ENCODE measurements at places on chromosomes 4 and X.

DNA sequence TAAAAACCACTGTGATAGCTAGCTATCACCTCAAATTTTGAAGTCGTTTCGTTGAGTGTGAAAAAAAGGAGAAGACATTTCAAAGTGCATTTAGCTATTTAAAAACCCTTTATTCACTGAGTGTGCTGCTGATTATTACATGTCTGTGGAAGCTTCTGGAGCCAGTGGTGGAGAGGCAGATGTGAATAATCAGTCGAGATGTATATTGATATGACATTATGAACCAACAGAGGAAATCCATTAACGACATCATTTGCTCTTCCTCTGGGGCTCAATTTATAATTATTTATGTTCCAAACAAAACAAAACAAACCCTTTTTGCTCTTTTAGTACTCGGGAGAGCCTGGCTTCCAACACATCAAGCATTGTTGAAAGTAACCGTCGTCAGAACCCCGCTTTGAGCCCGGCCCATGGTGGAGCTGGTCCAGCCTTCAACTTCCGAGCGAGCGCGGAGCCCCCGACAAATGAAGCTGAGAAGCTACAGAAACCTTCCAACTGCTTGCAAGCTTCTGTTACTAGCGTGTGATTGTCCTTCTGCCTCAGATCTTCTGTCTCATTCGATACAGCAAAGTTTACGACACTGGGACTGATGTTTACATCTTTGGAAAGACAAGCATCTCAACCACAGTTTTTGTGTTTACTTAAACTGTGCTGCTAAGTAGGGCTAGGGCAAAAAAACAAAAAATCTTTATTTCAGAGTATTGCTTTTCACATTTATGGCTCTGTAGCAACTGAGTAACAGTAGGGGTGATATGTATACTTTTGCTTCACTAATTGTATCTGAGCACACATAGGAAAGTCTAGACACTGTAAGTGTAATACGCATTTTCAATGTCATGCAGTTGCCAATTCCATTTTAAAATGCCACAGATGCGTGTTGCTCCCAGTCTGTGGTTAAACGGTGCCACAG lies 111.9 kb downstream of the STOX2 start:
- no peak for DNase-seq

GRCh38 chr4:83356899-83357661 lies 22.4 kb upstream of the HPSE start:
- peak; percentile 95 for DNase-seq

GRCh38 chr4:24745172-24745895 lies 50.0 kb upstream of the SOD3 start:
- no peak for DNase-seq

GRCh38 chr4:41212616-41213203 lies 1.6 kb downstream of the APBB2 start:
- DNase-seq, result peak; percentile 59

GRCh38 chrX:139077281-139078250 lies 366.0 kb upstream of the FGF13 start:
- peak; percentile 38 for DNase-seq

GRCh38 chr4:147674496-147674895 lies 9.5 kb downstream of the PRMT9 start:
- peak; percentile 32 for DNase-seq

GRCh38 chr4:100797791-100798190 lies 280.0 kb upstream of the EMCN start:
- DNase-seq, result no peak

DNA sequence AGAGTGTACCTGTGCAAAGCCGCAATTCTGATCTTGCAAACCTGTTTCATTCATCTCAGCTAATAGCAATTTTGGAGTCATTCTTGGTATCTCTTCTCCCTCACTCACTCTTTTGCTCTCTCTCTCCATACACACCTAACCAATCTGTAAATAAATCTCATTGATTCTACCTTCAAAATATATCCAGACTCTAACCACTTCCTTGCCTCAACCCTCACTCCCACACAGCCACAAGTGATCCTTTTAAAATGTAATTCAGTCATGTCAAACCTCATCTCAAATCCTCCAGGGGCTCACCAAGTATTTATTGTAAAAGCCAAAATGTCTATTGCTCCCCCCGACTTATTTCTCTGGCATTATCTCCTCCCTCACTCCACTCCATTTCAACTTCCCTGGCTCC lies 51.7 kb upstream of the SLC10A4 start:
- DNase-seq, result no peak

DNA sequence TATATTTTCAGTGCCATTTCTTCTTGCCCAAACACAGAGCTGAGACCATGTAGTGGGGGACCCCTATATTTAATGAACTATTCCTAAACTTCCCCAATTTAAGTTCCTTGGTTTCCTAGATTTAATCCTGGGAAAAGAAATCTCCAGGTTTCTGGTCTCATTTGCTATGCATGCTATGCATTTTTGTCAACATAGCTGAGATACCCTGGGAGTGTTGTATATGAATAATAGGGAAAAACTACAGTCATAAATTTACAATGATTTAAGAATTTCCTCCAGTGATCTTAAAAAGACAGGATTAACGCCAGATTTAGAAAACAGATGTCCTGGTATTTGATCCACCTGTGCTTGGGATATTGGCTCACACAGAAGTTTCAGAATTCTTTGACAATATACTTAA lies 136.8 kb upstream of the RAPGEF2 start:
- peak; percentile 58 for DNase-seq

DNA sequence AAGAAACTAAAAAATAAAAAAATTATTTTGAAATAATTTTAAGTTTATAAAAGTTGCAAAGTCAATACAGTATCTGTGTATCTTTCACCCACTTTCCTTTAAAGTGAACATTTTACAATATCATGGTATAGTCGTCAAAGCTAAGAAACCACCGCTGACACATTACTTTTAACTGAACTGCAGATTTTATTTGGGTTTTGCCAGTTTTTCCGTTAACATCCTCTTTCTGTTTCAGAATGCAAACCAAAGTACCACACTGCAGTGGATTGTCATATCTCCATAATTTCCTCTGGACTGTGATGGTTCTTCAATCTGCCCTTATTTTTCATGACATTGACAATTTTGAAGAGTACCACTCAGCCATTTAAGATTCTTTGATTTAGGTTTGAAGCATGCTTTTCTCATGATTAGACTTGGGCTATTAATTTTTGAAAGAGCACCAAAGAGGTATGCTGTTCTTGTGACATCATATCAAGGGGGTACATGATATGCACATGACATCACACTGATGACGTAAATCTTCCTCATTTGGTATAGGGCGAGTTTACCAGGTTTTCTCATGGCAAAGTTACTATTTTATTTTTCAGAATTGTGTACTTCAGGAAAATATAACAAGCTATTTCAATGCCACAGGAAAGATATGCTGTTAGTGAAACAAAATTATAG lies 3.6 kb upstream of the CXCL1 start:
- no peak for DNase-seq

DNA sequence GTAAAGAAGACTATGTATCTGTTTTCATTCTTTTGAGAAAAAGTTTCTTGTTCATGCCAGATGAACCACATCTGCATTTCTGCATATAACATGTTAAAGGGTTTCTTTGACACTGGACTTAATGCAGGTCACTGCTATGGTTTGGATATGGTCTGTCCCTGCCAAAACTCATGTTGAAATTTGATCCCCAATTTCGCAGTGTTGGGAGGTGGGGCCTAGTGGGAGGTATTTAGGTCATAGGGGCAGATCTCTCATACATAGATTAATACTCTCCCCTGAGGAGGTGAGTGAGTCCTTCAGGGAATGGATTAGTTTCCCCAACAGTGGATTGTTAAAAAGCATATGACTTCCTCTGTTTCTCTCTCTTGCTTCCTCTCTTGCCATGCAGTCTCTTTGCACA lies 45.9 kb upstream of the TMEM33 start:
- no peak for DNase-seq

GRCh38 chrX:76802708-76803107 lies 375.2 kb downstream of the MAGEE1 start:
- no peak for DNase-seq

DNA sequence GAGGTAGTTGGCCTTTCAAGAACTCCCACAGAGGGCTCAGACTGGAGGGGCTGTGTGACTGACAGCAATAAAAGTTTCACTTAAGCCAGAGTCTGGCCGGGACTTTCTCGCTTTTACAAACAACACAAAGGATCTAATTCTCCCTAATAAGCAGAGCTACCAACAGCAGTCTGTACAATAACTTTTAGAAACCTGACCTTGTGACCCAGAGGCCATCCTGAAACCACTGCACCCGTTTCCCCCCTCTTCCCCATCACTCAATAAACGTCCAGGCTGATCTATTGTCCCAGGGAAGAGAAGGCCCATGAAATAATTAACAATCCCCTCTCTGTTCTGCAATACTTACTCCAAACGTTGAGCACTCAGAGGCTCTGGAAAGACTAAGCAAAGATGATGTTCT lies 442.4 kb downstream of the ZIC3 start:
- no peak for DNase-seq

DNA sequence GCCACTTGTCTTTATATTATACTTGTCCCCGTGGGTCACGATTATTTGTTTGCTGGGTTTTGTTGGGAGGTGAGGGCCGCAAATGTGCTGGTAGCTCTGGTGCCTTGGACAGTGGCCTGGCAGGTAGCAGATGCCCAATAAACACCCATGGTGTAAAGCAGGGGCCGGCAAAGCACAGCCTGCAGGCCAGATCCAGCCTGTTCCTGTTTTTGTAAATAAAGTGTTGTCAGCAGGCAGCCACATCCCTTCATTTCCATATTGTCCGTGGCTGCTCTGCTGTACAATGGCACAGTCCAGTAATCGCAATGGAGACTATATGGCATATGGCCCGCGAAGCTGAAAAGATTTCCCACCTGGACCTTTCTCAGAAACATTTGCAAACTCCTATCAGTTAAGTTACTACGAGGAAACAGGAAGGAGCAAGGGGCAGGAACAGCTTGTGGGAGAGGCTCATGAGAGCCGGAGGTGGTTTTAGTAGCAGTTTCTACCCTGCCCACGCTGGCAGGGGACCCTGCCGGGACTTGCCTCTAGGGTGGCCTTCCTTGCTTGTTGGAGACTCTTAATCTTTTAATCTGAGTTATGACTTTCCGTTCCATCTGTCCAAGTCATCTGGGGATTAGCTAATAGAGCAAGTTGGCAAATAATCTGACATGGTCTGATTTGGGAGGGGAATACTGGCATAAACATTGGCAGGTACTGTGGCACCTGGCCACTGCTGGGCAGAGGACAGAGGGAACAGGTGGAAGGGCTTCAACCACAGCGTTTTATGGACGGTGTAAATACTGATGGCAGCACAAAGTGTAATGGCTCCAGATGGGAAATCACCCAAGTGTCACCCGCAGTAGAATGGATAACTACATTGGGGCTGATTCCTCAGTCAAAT lies 19.6 kb downstream of the CLCN4 start:
- DNase-seq, result no peak

- DNase-seq, result peak; percentile 45
These were observed 172.5 kb downstream of the ANK2 start for GRCh38 chr4:113221990-113222389.

DNA sequence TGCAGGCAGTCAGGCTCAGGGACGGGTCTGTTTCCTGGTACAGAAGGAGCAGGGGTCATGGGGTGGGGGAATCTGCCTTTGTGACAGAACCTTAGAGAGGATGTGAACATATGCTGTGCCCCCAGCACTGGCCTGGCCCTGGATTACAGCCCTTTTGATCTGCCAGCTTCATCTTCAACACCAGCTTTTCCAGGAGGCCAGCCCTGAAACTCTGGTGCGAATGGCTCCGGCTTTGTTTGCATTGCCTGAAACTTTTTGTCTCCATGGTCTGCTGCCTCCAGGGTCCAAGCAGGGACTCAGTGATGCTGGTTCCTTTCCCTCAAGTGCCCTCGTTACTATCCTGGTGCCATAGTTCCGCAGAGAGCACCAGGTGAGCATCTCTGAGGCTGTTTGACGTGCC lies 2.1 kb downstream of the CNGA2 start:
- no peak for DNase-seq

GRCh38 chr4:152994038-152994437 lies 57.9 kb downstream of the FHDC1 start:
- DNase-seq, result no peak

GRCh38 chr4:68451246-68452211 lies 4.3 kb downstream of the TMPRSS11E start:
- DNase-seq, result no peak

Measured in fibroblast of upper back skin (primary cell).